Activated CD4-positive, alpha-beta memory T cell treated with anti-CD3 and anti-CD28 coated beads for 36 hours (primary cell): ENCODE measurements at places on chromosomes 7 and 10. TPM values are rescaled to one million over a fixed set of nuclear protein-coding genes. Genes with fewer than 3 reads are reported as not detected.

The IDI2 gene
- total RNA-seq = not detected

The SPDYE11 gene
- not detected for total RNA-seq

The COL26A1 gene
- not detected for total RNA-seq

The SEMA3A gene
- total RNA-seq = 0.59 TPM

The TBC1D12 gene
- 0.62 TPM for total RNA-seq

The PLAC9 gene
- not detected for total RNA-seq

- H3K4me1 ChIP-seq = peaks cover 23% of the 10 kb centered on the region
- H3K27me3 ChIP-seq = peaks cover 36% of the 10 kb centered on the region
- H3K4me3 ChIP-seq = no peak overlapping the region
- no peak for DNase-seq
- H3K36me3 ChIP-seq = no peaks in the 10 kb centered on the region
- H3K27ac ChIP-seq = no peak overlapping the region
These were observed 81.9 kb upstream of the FRMD4A start for GRCh38 chr10:14412624-14413023.

- no peak overlapping the region for H3K4me3 ChIP-seq
- peaks cover 3% of the 10 kb centered on the region for H3K4me1 ChIP-seq
- no peak overlapping the region for H3K27ac ChIP-seq
- no peak for DNase-seq
These were observed 2.2 kb upstream of the PDK4 start for GRCh38 chr7:95598511-95598910.

DNA sequence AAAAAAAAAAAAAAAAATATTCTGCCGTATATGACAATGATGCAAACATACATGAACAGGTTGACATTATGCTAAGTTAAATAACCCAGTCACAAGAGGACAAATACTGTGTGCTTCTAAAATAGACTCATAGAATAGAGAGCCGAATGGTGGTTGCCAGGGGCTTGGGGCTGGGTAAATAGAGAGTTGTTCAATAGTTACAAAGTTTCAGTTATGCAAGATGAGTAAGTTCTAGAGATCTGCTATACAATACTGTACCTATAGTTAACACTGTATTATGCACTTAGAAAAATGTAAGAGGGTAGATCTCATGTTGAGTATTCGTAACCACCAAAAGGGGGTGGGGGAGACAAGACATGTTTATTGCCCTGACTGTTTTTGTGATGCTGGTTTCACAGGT is 77.1 kb upstream of the GNAI1 start:
- no peaks in the 10 kb centered on the region for H3K36me3 ChIP-seq
- no peaks in the 10 kb centered on the region for H3K27me3 ChIP-seq
- no peak for DNase-seq

DNA sequence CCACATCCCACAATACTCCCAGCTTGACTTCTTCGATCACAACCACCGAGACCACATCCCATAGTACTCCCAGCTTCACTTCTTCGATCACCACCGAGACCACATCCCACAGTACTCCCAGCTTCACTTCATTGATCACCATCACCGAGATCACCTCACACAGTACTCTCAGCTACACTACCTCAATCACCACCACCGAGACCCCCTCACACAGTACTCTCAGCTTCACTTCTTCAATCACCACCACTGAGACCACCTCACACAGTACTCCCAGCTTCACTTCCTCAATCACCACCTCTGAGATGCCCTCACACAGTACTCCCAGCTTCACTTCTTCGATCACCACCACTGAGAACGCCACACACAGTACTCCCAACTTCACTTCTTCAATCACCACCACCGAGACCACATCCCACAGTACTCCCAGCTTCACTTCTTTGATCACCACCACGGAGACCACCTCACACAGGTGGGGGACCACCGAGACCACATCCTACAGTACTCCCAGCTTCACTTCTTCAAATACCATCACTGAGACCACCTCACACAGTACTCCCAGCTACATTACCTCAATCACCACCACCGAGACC is 8.6 kb downstream of the MUC3A start:
- no peaks in the 10 kb centered on the region for H3K4me1 ChIP-seq
- H3K27ac ChIP-seq = no peak overlapping the region
- H3K27me3 ChIP-seq = peaks cover 1% of the 10 kb centered on the region
- no peak for DNase-seq
- H3K4me3 ChIP-seq = no peak overlapping the region

DNA sequence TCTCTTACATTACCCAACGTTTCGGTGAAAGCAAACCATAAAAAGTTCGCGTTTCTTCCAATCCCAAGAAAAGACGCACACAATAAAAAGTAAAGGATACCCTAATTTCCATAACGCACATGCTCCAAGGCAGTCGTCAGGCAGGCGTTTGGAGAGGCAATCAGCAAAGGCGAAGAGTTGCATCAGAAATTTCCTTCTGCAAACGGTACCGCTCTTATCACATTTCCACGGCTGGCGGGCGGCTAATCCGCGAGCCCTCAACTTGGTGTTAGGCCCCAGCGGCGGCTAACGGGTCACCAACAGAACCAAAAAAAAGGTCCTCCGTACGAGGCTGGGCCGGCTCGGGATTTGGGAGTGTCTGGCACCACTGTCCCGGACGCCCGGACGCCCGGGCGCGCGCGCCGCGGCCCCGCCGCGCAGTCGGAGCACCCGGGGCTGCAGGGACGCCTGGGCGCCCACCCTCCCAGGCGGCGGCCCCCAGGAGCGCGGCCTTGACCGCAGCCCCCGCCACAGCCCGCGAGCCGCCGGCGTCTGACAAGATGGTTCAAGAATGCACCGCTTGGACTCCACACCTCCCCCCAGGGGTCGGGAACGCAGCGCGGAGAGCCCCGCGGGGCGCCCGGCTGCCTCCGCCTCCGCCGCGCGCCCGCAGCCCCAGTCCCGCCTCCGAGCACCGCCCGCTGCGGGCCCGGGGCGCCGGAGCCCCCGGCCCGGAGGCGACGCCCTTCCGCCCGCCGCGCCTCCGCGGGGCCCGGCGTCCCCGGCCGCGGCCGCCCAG is 9.8 kb upstream of the GRB10 start:
- peak; percentile 21 for DNase-seq
- H3K4me1 ChIP-seq = peaks cover 7% of the 10 kb centered on the region
- no peaks in the 10 kb centered on the region for H3K36me3 ChIP-seq
- peaks cover 31% of the 10 kb centered on the region for H3K27me3 ChIP-seq
- peak overlapping the region; percentile 81 for H3K4me3 ChIP-seq

DNA sequence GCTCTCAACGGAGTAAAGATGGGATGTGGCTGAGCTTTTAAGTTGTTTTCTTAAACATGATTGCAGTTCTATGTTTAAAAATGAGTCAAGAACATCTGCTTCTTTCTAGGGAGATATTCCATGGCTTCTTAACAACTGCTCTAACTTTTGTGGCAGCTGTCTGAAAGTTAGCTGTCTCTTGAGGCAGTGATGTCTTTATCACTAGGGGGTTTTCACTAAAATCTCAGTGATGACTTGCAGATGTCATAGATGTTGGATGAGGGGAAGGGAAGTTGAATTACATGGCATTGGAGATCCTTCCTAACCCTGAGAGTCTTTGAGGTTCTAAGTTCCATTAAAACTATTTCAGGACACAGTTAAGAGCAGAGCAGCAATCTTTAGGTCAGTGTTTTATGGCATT is 43.5 kb downstream of the PRKG1 start:
- H3K27ac ChIP-seq = no peak overlapping the region
- H3K4me3 ChIP-seq = no peak overlapping the region
- H3K27me3 ChIP-seq = no peaks in the 10 kb centered on the region
- DNase-seq = no peak
- no peaks in the 10 kb centered on the region for H3K36me3 ChIP-seq

- H3K4me1 ChIP-seq = no peaks in the 10 kb centered on the region
- no peak overlapping the region for H3K4me3 ChIP-seq
- no peaks in the 10 kb centered on the region for H3K36me3 ChIP-seq
- no peak for DNase-seq
These were observed 121.1 kb upstream of the ZEB1 start for GRCh38 chr10:31197886-31198285.

DNA sequence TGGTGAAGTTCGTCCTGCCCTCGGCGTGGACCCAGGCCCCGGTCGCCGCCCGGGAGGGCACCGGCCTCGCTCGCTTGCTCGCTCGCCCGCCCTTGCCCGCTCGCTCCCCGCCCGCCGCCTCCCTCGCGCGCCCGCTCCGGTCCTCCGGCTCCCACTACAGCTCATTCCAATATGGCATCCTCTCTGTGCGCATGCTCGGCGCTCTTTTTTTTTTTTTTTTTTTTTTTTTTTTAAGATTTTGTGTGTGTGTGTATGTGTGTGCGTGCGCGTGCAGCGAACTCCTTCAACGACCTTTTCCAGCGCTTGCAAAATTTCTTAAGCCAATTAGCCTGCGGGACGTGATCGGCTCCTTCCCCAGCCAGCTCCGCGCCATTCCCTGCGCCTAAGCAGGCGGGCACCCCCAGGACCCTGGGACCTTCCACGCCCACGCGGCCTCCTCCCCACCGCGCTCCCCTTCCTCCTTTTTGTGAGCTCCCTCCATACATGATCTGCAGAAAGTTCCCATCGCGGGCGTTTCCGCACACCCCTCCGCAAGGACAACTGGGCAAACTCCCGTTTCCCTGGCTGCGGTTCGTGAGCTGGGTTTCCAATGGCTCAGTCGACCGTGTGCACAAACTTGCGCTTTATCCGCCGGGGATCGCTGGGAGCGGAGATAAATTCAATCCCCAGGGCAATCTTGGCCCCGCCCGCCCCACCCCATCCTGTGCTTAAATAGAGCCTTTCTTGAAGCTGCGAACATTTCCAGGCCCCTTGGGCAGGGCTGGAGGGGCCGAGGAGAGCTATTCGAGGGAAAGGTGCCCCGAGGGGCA is at the start of gene SFMBT2:
TSS of gene SFMBT2 (minus strand) at position 173 of the 809 bp plus-strand sequence. CDS start 29,136 bp downstream, outside the sequence.
- peak within 1 kb of the TSS; percentile 74 for H3K27ac ChIP-seq
- DNase-seq = peak; percentile 75
- H3K36me3 ChIP-seq = no peaks in the 10 kb centered on the region

DNA sequence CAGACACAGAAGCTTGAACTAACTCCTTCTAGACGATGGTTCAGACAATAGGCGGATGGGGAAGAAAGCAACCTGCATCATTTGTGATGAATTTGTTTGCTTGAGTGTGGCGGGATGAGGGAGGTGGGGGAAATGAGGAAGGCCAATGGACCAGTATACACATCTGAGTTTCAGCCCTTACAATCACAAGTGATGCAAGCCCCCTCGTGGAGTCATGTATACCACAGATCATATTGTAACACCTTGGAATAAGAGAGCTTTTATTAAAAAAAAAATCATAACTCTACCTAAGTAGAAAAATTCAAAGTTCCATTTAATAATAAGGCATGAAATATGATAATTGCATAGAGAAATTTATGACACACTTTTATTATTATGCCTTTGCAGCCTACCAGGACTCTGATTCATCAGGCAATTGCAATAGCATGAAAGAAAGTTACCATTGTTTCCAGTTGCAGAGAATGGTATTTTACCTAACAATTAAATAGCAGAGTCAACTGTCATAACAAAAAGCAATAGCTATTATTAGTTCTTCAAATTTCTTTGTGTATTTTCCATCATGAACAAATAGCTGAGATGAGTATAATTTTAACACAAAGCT is 230.2 kb upstream of the AKR1E2 start:
- no peak overlapping the region for H3K27ac ChIP-seq
- no peaks in the 10 kb centered on the region for H3K4me1 ChIP-seq
- H3K4me3 ChIP-seq = no peak overlapping the region
- DNase-seq = no peak

- H3K4me1 ChIP-seq = no peaks in the 10 kb centered on the region
- no peaks in the 10 kb centered on the region for H3K36me3 ChIP-seq
- no peak overlapping the region for H3K27ac ChIP-seq
- DNase-seq = no peak
- peaks cover 5% of the 10 kb centered on the region for H3K27me3 ChIP-seq
These were observed 7.8 kb downstream of the NPS start for GRCh38 chr10:127556916-127557315.

- H3K27me3 ChIP-seq = no peaks in the 10 kb centered on the region
- H3K36me3 ChIP-seq = peaks cover 30% of the 10 kb centered on the region
- peaks cover 48% of the 10 kb centered on the region for H3K4me1 ChIP-seq
- peak overlapping the region; percentile 23 for H3K27ac ChIP-seq
These were observed 7.7 kb downstream of the CCM2 start for GRCh38 chr7:45007571-45008328.

DNA sequence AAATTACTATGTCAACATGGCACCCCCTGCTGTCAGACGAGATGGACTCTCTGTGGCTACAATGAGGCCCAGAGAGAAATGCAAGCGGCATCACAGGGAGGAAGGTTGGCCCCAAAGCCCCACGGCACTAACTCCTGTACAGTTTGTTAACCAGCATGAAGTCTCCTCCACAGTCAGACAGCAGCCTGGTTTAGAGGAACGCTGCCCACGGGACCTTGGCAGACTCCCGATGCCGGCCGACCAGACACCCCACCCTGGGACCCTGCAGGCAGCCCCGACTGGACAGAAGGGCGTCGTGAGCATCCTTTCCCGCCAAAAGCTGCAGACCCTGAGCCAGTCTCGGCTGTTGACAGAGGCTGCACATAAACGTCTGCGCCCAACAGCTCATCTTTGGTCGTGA is 158.8 kb downstream of the DIP2C start:
- no peaks in the 10 kb centered on the region for H3K4me1 ChIP-seq
- H3K4me3 ChIP-seq = no peak overlapping the region
- peaks cover 4% of the 10 kb centered on the region for H3K27me3 ChIP-seq
- no peak overlapping the region for H3K27ac ChIP-seq
- H3K36me3 ChIP-seq = no peaks in the 10 kb centered on the region

DNA sequence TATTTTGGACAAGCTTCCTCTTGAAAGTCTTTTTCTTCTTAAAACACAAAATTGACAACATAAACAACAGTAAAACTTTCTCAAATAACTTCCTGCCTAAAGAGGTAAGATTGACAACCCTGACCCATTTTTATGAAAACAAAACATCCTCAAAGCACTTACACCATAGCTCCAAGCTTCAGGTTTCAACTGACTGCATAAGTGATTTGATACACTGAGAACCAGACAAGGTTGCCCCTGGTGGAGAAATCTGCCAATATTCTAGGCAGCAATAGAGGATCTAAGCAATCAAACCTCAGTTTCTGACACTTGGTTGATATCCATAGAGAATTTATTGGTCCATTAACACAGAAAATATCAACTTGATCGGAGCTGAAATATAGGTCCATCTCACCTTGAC is 147.8 kb downstream of the ELAPOR2 start:
- DNase-seq = no peak
- no peak overlapping the region for H3K27ac ChIP-seq
- H3K27me3 ChIP-seq = no peaks in the 10 kb centered on the region

- peaks cover 9% of the 10 kb centered on the region for H3K27me3 ChIP-seq
- no peak for DNase-seq
- H3K27ac ChIP-seq = no peak overlapping the region
- no peak overlapping the region for H3K4me3 ChIP-seq
These were observed 43.3 kb upstream of the AMPH start for GRCh38 chr7:38674513-38674912.

GRCh38 chr10:472241-472910 is 217.1 kb downstream of the DIP2C start:
- H3K36me3 ChIP-seq = peaks cover 2% of the 10 kb centered on the region
- no peak for DNase-seq
- no peaks in the 10 kb centered on the region for H3K27me3 ChIP-seq
- H3K27ac ChIP-seq = no peak overlapping the region
- no peak overlapping the region for H3K4me3 ChIP-seq

DNA sequence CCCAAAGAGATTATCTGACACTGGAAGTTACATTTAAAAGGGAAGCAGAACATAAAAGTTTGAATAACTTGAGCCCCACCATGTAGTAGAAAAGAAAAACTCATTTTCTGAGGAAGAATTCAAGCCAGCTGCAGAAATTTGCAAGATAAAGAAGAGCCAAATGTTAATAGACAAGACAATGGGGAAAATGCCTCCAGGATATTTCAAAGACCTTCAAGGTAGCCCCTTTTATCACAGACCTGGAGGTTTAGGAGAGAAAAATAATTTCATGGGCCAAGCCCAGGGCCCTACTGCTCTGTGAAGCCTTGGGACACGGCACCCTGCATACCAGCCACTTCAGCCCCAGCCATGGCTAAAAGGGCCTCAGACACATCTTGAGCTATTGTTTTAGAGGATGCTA is 18.4 kb upstream of the AKR1C1 start:
- H3K4me1 ChIP-seq = no peaks in the 10 kb centered on the region
- H3K27me3 ChIP-seq = no peaks in the 10 kb centered on the region
- no peak overlapping the region for H3K4me3 ChIP-seq
- H3K27ac ChIP-seq = no peak overlapping the region
- H3K36me3 ChIP-seq = no peaks in the 10 kb centered on the region
